HS-5 (cell line): ENCODE measurements at places on chromosomes 2 and 18.

- DNase-seq: no peak
Observed at GRCh38 chr18:39344487-39344886, 1778.9 kb upstream of the CELF4 start.

DNA sequence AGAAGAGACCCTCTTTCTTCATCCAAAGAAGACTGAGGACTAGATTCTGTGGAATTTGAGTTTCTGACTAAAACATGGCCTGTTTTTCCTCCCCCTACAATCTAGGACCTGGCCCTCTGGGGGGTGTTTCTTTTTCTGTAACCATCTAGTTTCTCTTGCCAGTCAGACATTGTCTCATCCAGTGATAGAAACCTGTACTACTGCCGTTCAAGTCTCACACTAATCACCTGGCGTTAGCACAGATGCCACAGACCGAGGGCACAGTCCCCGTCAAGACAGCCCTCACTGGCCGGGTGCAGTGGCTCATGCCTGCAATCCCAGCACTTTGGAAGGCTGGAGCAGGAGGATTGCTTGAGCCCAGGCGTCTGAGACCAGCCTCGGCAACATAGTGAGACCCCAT is 126.9 kb upstream of the NDUFV2 start:
- DNase-seq: no peak

DNA sequence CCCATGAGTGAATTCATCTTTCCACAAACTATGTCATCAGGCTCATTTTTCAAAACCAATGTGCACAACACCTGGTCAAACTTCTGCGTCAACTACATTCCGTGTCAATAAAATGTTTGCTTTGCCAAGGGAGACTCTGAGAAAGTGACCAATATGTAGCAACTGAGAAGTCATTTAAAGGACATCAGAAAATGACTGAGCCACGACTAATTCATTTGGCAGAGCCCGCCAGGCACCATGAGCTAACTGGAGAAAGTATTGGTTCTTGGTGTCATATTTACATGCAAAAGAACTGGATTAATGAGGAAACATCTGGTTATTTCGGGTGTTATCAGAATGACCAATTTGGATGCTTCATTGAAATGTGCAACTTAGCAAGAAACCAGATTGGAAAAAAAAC is 7.2 kb downstream of the RND3 start:
- no peak for DNase-seq

GRCh38 chr2:207481924-207482323 is 47.8 kb upstream of the CREB1 start:
- DNase-seq: no peak

GRCh38 chr2:142415461-142415860 is 284.6 kb upstream of the LRP1B start:
- no peak for DNase-seq

DNA sequence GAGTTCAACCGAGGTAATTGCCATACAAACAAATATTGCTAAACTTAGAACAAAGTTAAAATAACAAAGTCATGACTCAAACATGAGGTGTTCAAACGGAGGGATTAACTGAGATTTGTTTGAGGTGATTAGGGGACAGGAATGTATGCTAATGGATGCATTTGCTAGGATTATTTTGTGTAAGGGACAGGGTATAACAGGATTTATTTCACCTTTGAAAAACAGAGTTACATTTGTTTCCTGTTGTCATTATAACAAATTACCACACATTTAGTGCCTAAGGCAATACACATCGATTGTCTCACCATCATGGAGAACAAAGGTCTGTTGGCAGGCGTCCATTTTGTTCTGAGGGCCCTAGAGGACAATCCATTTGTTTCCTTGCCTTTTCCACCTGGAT is 304.3 kb upstream of the CNTNAP5 start:
- no peak for DNase-seq

GRCh38 chr18:46750626-46751025 is 6.2 kb downstream of the ST8SIA5 start:
- DNase-seq: no peak

- DNase-seq: no peak
Observed at GRCh38 chr2:183063083-183063482, 15.5 kb upstream of the DUSP19 start.

GRCh38 chr2:231399046-231399852 is 3.7 kb downstream of the B3GNT7 start:
- DNase-seq: no peak

GRCh38 chr2:43171789-43172188 is 54.6 kb downstream of the ZFP36L2 start:
- no peak for DNase-seq

DNA sequence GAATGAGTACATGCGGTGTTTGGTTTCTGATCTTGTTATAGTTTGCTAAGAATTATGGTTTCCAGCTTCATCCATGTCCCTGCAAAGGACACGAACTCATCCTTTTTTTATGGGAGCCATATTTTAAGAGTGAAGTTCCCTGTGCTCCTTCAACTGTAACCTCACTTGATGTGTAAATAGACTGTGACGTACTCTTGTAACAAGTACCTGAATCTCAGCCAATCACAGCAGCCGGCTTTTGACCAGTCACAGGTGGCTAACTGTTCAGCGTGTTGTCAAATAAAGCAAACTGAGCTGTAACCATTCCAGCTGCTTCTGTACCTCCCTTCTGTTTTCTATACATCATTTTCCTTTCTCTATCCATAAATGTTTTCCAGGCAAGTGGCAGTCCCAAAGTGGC is 774.3 kb upstream of the HS6ST1 start:
- DNase-seq: no peak

GRCh38 chr18:36974686-36975085 is 145.8 kb downstream of the KIAA1328 start:
- DNase-seq: no peak

DNA sequence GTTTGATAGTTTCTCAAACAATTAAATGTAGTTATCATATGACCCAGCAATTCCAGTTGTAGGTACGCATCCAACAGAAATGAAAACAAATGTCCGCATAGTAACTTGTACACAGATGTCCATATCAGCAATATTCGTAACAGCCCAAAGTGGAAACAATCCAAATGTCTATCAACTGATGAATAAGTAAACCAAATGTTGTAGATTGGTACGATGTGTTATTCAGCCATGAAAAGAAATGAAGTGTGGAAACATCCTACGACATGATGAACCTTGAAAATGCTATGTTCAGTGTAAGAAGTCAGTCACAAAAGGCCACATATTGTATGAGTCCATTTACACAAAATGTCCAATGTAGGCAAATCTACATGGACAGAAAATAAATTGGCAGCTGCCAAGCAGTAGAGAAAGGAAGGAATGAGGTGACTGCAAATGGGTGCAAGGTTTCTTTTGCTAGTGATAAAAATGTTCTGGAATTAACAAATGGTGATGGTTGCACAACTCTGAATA is 26.9 kb downstream of the GAREM1 start:
- no peak for DNase-seq

DNA sequence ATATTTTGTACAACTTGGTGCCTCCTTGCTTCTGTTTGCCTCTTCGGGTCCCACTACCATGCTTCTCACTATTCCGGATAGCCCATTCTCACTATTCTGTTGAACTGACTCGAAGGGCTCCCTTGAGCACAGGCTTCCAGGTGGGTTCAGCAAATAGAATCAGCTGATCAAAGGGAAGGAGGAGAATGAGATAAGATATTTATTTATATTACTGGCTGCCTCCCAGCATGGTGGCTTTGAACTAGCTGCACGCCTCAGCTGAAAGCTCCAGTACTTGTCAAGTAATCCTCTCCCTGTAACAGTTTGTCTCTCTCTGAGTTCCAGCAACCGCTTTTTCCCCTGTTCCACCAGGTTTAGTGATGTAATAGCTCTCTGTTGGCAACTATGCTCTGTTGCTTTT is 187.8 kb upstream of the HNRNPA3 start:
- DNase-seq: no peak

- no peak for DNase-seq
Observed at GRCh38 chr18:48802543-48803290, 148.0 kb downstream of the SMAD7 start.

GRCh38 chr2:74179063-74179865 is 585 bp upstream of the MOB1A start:
- DNase-seq: no peak

- DNase-seq: no peak
Observed at GRCh38 chr2:172106108-172106961, 3.6 kb upstream of the DLX2 start.

- DNase-seq: no peak
Observed at GRCh38 chr2:102119255-102119654, 23.3 kb upstream of the IL1R1 start.

GRCh38 chr2:194060269-194060668 is 1596.8 kb upstream of the SLC39A10 start:
- DNase-seq: no peak

- DNase-seq: no peak
Observed at GRCh38 chr18:79647307-79647706, 32.3 kb upstream of the CTDP1 start.

DNA sequence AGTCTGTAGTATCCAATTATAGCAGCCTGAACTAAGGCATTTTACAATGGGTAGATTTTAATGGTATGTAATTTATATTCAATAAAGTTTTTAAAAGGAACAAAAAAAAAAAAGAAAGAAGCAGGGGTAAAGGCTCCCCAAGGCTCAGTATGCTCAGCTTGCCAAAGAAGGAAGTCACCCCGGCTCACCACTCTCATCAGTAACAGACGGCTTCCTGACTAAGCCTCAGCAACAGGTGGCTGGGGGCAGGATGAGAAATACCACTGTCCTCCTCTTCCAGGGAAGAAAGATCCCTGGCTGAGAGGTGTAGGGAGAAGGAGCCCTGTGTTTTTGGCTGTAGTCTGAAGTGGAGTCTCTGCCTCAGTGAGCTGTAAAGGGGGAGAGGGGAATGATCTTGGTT is 121.2 kb downstream of the ARHGEF4 start:
- DNase-seq: no peak

DNA sequence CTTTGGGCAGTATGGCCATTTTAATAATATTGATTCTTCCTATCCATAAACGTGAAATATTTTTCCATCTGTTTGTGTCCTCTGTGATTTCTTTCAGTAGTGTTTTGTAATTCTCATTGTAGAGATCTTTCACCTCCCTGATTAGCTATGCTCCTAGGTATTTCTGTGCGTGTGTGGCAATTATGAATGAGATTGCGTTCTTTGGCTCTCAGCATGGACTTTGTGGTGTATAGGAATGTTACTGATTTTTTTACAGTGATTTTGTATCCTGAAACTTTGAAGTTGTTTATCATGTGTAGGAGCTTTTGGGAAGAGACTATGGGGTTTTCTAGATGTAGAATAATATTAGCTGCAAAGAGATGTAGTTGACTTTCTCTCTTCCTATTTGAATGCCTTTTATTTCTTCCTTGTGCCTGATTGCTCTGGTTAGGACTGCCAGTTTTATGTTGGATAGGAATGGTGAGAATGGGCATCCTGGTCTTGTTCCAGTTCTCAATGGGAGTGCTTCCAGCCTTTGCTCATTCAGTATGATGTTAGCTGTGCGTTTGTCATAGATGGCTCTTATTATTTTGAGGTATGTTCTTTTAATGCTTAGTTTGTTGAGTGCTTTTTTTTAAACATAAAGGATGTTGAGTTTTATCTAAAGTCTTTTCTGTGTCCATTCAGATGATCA is 27.0 kb upstream of the THUMPD2 start:
- DNase-seq: no peak

GRCh38 chr18:26540043-26540628 is 8.2 kb downstream of the KCTD1 start:
- DNase-seq: no peak

DNA sequence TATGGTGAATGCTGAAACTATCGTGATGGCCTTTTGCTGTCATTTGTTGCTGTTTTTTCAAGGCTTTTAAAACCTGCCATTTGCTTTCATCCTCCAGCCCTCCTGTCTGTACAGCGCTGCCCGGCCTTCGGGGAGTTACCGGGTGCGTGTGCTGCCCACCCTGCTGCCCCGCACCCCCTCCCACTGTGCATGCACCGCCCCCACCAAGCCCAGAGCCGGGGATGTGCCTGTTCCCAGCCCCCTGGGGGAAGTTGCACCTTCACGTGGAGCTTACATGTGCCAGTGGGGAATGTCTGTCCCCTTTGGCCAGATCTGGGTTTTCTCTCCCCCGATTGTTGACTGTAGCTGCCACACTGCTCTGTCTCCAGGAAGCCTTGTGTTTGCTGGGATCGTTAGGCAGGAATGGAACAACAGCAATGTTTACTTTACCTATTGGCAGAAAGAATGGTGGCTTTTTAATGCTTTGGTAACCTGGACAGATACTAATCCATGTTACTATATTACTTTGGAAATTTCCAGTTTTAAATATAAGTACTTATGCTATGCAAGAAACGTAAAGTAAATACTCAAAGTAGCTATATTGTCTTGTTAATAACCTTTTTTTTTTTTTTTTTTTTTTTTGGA is 64.8 kb upstream of the RBM44 start:
- DNase-seq: no peak

GRCh38 chr2:176554101-176555048 is 285.1 kb downstream of the MTX2 start:
- peak; percentile 69 for DNase-seq

- no peak for DNase-seq
Observed at GRCh38 chr2:24329700-24330099, 30.6 kb downstream of the ITSN2 start.

GRCh38 chr2:63681896-63682295 is 93.1 kb downstream of the MDH1 start:
- no peak for DNase-seq

- no peak for DNase-seq
Observed at GRCh38 chr2:9309147-9309546, 102.5 kb downstream of the ASAP2 start.

- DNase-seq: no peak
Observed at GRCh38 chr2:109027702-109028101, 38.7 kb upstream of the EDAR start.

DNA sequence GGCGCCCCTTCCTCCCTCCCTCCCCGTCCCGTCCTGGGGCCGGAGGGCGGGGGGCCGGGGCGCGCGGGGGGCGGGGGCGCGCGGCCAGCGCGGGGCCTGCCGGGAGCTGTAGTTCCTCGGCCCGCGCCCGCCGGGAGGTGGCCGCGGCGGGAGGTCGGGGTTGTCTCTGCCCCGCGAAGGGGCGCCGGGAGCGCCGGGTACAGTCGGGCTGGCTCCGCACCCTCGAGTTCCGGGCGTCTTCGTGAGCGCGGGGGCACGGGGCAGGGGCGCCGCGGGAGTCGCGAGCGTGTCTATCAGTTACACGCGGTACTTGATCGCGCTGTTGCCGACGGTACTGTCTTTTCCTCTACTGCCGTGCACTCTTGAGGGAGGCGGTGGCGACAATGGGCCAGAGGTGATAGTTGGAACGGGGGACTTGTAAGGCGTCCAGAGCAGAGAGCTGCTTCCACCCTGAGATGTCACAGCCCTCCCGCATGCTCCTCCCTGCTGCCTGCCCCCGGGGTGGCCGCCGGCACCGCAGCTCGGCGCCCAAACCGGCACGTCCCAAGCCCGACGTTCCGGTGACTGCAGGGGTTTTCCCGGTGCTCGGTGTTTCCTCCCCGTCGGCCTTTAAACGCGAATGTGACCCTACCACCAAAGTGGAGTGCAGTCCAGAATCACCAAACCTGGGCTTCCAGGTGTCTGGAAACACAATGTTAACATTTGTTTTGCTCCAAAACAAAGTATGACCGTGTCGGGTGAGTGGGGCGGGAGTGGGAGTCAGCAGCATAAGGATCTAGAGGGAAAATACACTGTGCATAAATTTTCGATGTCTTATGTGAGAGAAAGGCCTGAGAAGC is at the start of gene PRKD3:
Gene PRKD3, minus strand, starts transcription at position 48 of the 839 bp plus-strand sequence. CDS start 8,309 bp downstream, outside the sequence.
- no peak for DNase-seq

- no peak for DNase-seq
Observed at GRCh38 chr2:127562936-127563335, 27.5 kb downstream of the MYO7B start.
